ENCODE measurements at places on chromosomes 5 and 9. TPM values are rescaled to one million over a fixed set of nuclear protein-coding genes. Genes with fewer than 3 reads are reported as not detected.

ZNF883 gene
- 0.54 TPM for polyA plus RNA-seq

CKMT2 gene
- not detected for polyA plus RNA-seq

TXNDC8 gene
- polyA plus RNA-seq: not detected

IRX2 gene
- not detected for polyA plus RNA-seq

PPP3R2 gene
- not detected for polyA plus RNA-seq

PCDHA1 gene
- not detected for polyA plus RNA-seq

CER1 gene
- not detected for polyA plus RNA-seq

PCDHA7 gene
- 0.03 TPM for polyA plus RNA-seq

GLRA1 gene
- polyA plus RNA-seq: not detected

All from B cell (primary cell).